SK-N-MC (cell line): ENCODE measurements at places on chromosomes 5 and 9.

GRCh38 chr9:125654121-125654520 lies 52.9 kb downstream of the MAPKAP1 start:
- no peak for DNase-seq

DNA sequence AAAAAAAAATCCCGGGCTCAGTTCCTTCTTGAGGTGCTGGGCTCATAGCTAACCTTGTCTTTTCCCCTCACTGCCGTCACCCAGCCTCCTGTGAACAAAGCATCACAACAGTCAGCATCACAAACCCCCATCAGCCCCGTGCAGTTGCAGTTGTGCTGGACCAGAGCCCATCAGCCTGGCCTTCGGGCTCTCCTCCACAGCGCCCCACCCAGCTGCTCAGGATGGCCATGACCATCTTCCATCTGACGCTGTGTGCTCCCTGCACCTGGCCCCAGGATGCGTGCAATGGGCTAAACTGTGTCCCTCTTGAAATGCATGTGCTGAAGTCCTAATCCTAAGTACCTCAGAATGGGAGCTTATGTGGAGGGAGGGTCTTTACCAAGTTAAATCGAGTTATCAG lies 48.1 kb downstream of the NSUN2 start:
- DNase-seq: no peak

- no peak for DNase-seq
These were observed 427.7 kb downstream of the PRELID2 start for GRCh38 chr5:145407300-145408047.

GRCh38 chr5:71924325-71924724 lies 182.9 kb upstream of the MAP1B start:
- no peak for DNase-seq

DNA sequence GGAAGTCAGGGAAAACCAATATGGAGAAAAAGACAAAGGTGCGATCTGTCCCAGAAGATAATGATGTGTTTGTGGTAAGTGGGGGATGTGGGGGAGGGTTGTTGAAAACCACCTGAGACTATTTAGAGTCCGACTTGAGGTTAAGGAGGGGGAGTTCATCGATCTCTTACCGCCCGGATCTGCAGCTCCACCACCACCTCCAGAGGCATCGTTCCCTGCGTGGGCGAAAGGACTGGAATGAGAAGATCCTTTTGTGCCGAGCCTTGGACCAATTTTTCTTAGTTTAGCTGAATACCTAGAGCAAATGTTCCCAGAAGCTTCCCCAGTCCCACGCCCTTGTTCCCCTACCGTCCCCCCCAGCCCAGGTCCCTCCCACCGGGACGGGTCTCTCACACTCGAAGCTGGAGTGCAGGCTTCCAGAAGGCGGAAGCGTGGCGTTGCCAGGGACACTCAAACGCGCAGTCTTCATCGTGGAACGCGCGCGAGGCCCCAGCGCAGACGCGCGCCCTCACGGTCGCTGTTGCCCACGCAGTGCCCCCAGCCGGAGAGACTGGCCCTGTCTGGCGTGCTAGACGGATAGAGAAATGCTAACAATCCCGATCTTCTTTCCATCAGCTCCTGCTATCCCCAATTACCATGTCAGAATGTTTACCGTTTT lies at the start of gene SPATA6L:
TSS of gene SPATA6L (minus strand) at position 439 of the 658 bp plus-strand sequence. CDS start at position 209, 230 bp downstream.
- no peak for DNase-seq

- no peak for DNase-seq
These were observed 11.3 kb downstream of the STOM start for GRCh38 chr9:121358751-121359150.
